Esophagus squamous epithelium (tissue), 5 donors: ENCODE measurements at places on chromosomes 13 and 19.

- DNase-seq, result no peak
Observed at GRCh38 chr19:55493052-55493644, 4.9 kb downstream of the SSC5D start.

DNA sequence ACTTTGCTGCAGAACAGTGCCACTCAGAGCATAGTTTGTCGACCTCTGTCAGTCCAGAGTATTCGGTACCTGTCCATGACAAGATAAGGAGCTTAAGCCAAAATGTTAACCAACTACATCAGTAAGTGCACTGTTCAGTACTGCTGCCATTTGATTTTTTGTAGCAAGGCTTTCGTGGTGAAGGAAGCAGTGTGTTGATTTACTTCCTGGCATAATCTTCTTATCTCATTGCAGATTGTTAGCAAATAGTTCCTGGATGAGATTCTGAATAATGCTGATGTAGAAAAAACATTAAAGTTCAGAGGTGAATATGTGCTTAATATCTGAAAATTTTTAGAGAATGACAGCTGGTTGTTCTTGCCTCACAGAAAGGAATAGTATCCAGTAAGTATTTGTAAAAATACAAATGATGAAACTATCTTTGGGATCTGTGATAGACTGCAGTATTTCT is 85.7 kb downstream of the LRRC63 start:
- DNase-seq, result no peak

GRCh38 chr13:34216256-34216655 is 398.3 kb downstream of the RFC3 start:
- no peak for DNase-seq

DNA sequence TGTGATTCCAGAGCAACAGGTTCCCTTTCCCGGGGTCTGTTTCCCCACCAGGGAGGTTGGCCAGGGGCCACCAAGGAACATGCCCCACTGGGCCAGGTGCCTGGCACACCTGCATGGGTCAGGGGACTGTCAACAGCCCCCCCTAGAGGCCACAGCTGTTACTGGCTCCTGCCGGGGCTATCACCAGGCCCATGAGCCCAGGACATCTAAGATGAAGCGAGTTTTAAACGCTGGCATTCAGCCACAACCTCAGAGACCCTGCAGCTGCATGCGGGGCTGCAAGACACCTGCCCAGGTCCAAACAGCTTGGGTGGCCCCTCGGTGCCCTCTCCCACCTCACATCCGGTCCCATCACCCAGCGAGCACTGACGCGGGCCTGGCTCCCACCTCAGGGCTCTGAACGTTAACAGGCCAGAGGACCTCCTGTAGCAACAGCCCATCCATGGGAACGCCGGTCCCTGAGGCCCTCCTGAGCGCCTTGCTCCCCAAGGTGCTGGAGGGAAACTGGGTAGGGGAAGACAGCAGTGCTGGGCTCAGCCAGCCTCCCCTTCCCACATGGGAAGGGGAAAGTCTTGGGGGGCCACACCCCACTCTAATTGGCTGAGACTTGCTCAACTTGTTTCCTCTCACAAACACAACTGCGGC is 12.0 kb downstream of the KHSRP start:
- DNase-seq, result no peak

DNA sequence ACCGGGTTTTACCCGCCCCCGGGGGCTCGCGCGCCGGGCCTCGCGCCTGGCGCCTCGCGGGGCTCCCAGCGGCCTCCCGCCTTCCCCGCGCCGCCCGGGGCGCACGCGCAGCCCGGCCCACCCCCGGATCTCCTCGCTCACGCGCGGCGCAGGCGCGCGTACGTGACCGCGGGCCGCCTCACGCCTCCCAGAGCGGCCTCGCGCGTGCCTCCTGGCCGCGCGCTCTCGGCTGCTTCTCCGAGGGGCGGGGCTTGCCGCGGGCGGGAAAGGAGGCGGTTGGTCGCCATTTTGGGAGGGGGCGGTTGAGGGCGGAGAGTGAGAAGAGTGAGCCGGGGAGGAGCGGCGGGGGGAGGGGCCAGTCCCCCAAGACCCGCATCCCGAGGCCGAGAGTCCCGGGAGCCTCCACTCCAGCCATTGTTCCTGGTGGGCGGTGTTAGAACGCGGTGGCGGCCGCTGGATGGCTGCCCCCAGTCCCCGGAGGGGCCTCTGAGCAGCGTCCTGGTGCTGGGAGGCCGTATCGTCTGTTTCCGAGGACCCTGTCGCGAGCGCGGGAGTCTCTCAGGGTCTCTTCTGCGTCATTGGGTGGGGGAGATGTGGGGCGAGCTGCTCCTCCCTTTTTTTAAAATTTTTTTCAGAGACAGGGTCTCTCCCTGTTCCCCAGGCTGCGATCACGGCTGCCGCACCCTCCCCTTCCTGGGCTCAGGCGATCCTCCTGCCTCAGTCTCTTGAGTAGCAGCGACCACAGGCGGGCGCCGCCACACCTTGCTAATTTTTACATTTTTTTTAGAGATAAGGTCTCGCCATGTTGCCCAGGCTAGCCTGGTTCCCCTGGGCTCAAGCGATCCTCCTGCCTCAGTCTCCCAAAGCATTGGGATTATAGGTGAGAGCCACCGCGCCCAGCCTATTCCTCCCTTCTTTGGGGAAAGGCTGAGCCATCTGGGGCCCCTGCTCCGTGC is at the start of gene ZNF541:
ZNF541 (minus strand) TSS at position 78 of the 956 bp plus-strand sequence. CDS start 17,292 bp downstream, outside the sequence.
- no peak for DNase-seq

DNA sequence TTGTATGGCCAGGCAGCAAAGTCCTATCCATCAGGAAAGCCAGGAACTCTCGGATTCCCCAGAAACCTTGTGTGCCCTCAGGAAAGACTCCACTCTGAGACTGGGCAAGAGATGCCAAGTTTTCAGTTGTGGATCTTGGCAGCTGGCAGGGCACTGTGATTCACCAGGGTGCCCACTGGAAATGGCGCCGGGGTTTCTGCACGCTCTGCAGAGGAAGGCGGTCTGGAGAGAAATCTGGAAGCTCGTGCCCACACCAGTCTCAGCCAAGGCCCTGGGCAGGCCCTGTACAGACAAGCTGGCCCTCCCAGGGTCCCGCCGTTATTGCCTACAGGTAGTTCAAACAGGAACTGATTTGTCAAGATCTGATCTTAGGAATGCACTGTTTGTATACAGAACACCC is 4.9 kb downstream of the NAPA start:
- no peak for DNase-seq

DNA sequence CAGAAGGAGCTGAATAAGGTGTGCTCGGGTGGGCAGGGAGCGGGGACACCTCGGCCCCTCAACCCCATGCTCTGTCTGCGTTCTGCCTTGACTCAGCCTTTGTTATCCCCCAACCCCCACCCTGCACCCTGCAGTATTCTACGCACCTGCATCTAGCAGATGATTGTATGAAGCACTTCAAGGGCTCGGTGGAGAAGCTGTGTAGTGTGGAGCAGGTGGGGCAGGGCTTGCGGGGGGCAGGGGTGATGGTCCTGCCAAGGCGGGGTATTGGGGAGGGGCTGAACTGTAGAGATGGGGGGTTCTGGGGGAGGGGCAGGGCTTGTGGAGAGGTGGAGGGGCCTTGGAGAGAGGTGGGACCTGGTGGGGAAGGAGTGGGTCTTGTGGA is 6.1 kb downstream of the STXBP2 start:
- no peak for DNase-seq

GRCh38 chr13:36533806-36534205 is 101.5 kb downstream of the CCNA1 start:
- DNase-seq, result no peak

GRCh38 chr13:52348071-52348470 is 57.9 kb downstream of the THSD1 start:
- no peak for DNase-seq

DNA sequence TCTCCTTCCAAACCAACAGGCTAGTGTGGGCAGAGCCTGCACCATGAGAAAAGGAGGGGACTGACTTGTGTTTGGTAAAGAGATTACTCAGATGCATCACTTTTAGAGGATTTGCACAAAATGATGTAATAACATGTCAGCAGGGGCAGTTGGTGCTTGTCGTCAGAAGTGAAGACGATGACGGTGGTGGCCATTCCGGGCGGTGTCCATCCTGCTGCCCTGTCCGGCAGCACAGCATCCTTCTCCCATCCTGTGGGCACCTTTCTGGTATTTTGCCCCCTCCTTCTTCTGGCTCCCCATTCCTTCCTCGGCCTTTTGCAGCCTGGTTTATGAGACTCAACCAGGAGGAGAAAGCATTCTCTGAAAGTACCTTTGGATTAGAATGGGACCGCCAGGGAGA is 160.1 kb downstream of the TEX29 start:
- no peak for DNase-seq

GRCh38 chr13:85367887-85368286 is 431.3 kb downstream of the SLITRK6 start:
- no peak for DNase-seq

GRCh38 chr13:52414963-52415362 is 9.0 kb upstream of the THSD1 start:
- no peak for DNase-seq

DNA sequence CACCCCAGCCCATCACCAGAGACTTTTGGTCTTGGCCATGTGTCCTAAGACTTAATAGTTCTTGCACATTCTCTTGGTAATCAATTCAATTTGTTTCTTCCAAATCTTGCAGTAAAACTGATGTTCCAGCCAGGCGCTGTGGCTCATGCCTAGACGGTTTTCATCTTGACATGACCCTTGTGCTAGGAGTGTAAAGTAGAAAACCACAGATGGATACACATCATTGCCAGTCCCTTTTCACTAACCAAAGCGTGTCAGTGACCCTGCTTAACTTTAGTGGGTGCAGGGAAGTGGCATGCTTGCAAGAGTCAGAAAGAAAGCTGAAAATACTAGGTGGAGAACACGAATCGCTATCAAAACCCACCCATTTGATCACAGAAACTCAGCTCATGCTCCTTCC is 18.0 kb upstream of the CD70 start:
- DNase-seq, result no peak

DNA sequence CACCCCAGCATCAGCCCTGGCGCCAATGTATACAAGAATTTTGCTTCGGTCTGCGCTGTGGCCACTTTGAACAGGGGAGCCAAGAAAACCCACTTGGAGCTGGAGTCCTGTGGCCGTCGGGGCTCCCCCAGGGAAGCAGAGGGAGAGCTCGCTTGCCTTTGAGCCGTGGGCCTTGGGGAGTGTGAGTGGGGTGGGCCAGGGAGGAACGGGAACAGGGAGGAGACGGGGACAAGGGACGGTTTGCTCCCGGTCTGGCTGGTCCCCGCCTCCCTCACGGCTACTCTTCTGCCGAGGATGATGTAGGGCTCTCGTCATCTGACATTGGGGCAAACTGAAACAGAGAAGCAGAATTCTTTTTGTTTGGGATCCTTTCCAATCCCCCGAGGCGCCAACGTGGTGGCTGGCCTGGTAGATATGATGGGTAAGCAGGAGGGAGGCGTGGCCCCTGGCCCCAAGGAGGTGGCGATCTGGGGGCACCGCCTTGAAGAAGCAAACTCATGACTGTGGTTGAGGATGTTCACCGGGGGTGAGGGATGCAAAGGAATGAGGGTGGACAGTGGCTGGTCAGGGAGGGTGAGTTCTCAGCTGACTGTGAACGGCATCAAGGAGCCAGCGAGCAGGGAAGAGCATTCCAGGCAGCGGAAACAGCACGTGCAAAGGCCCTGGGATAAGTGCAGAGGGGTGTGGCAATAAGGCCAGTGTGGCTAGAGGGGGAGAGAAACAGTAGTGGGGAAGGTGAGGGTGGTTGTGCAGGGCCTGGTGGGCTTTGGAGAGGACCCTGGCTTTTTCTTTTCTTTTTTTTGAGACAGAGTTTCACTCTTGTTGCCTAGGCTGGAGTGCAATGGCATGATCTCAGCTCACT is 10.9 kb upstream of the SPC24 start:
- DNase-seq, result no peak

- no peak for DNase-seq
Observed at GRCh38 chr19:8468761-8469373, 24.1 kb downstream of the HNRNPM start.

DNA sequence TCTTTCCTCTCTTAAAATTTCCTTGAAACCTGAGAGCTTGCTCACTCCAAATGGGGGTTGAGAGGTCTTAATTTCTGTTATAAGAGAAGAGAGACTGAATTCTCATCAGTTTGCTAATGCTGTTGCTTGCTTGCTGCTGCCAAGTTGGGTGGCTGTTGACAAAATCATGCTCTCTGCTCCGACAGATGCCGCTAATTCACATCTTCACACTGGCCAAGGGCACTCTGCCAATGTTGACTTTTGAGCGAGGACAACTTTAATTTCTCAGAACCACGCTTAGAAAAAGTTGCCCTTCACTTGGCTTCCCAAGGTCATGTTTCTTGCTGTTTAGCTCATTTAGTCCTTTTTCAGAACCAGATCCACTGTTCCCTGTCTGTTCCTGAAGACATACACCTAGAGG is 402.9 kb downstream of the HS6ST3 start:
- DNase-seq, result no peak

DNA sequence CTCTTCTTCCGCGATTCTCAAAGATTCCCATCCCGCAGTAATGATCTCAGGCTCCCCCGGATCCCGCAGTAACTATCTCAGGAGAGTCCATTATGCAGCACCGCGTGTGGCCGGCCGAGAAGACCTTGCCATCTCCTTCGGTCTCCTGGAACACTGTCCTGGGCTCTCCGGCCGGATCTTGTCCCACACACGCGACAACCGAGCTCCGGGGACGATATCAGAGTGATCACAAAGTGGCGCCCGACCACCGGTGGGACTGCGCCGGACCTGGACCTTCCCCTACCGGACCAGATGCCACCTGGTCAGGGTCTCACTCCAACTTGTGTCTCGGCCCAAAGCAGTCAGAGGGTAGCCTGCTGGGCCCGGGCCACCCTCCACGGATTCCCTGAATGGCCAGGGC is 24.0 kb downstream of the MAN2B1 start:
- no peak for DNase-seq

- no peak for DNase-seq
Observed at GRCh38 chr13:105278943-105279381, 1256.5 kb downstream of the EFNB2 start.

GRCh38 chr19:32872391-32872790 is 2.8 kb upstream of the SLC7A9 start:
- no peak for DNase-seq

DNA sequence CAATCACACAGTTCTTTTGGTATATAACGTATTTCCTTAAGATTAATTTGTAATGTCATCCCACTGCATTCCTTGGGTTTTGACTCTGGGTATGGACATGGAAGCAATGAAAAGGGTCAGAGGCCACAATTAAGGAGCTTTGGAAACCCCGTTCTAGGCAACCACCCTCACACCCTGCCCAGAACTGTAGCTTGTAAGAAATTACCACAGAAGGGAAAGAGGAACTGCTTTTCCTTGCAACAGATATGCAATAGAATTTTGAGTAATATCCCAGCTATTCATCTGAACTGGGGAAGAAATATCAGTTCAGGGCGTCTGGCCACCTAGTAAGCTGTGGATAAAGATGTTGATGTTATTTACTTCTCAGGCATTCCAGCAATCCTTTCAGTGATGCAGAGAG is 985 bp upstream of the CLC start:
- no peak for DNase-seq

- no peak for DNase-seq
Observed at GRCh38 chr13:97322740-97323342, 100.7 kb downstream of the MBNL2 start.

DNA sequence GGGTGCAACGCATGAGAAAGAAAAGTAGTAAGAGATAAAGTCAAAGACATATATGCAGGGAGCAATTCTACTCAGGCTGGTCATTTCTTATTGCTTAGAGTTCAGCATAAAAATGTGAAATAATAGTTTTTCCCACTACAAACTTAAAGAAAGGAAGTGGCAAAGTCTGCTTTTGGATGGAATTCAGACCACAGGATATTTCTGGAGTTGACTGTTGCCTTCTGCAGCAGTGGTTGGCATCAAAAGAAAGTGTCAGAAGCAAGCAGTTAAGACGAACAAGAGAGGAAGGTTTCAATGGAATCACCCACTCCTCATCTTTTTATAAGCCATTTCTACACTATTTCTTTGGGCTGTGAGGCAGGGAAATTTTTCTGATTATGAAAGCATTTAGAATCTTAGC is 36.2 kb upstream of the TRPC4 start:
- DNase-seq, result no peak
